ENCODE measurements at places on chromosomes 13 and 19.
A peak's percentile ranks its signal among the peaks of the same experiment; 100 is the strongest.

DNA sequence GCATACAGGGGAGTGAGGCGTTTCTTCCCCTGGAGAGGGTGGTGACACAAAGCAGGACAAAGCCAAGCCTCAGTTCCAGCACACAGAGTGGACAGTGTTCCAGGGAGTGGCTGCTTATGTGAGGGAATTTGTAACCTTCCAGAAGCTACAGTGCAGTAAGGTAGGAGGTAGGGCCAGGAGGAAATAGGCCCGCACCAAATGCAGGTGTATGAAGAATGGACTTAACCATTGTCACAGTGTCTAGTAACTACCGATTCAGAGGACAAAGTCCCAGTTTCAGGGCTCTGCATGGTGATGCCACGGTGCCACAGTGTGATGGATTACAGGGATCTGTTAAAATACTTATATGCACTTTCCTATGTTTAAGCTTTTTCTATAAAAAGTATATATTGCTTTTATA, 135.3 kb downstream of the ZIC5 start:
- DNase-seq = no peak

DNA sequence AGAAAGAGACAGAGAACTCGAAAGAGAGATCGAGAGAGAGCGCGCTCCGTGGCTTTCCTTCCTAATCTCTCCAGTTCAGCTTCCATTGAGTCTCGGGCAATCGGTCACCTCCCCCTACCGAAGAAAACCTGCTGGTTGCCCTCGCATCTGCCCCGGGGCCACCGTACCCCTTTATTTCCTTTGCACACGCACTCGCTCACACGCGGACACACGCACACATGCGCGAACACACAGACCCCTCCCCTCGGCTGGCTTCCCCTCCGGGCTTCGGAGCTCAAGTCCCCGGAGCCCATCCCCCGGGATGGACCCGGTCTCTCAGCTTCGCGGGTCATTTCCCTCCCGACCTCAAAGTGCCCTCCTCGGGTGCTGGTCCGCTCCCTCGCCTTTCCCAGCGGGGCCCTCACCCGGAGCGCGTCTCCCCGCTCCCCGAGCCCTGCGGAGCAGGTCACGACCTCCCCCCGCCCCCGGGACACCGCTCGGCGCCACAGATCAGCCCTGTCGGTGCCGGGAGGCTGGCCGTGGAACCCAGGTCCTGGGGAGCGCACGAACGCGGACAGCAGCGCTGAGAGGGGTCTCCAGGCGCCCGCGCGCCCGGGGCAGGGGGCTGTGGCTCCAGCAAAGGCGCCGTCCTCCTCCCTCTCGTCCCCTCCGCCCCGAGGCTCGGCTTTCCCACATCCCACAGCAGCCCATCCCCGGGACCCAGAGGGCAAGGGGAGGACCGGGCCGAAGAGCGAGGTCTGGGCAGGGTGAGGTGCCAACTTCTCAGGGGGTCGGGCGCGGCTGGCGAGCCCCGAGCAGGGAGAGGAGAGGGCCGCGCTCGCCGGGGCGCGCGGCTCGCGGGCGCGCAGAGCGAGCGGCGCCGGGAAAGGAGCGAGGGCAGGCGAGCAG, 1.8 kb downstream of the DACH1 start:
- no peak for DNase-seq

DNA sequence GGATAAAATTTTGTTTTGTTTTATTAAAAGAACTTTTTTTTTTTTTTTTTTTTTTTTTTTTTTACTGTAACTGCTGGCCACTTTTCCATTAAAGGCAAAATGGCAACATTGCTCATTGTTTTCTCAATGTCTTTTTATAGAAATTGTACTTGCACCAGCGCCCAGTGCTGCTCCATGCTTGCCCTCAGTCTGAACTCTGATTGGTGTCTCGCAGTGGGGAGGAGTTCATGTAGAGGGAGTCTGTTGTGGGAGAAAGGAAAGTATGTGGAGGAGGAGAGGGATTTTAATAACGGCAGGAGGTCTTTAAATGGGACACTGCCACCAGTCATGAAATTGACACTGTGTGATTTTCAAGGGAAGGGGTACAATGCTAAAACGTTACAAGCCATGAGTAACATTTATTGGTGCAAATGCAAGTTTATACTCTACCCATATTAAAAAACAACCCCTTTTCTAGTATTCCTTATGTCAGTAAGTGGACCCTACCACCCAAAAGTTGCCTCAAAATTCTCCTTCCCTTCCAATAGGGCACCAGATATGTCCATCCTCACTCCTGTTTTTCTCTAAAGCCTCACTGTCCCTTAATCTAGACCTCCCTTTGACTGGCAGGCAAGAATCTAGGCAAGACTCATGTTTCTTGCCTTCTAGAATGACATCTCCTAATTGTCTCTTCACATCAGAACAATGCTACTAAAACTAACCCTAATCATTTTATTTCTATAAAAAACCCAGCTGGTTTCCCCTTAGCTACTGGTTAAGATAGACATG, 3.2 kb downstream of the RASL11A start:
- no peak for DNase-seq

- no peak for DNase-seq
Observed at GRCh38 chr19:54253331-54254194, 3.5 kb downstream of the LILRB5 start.

DNA sequence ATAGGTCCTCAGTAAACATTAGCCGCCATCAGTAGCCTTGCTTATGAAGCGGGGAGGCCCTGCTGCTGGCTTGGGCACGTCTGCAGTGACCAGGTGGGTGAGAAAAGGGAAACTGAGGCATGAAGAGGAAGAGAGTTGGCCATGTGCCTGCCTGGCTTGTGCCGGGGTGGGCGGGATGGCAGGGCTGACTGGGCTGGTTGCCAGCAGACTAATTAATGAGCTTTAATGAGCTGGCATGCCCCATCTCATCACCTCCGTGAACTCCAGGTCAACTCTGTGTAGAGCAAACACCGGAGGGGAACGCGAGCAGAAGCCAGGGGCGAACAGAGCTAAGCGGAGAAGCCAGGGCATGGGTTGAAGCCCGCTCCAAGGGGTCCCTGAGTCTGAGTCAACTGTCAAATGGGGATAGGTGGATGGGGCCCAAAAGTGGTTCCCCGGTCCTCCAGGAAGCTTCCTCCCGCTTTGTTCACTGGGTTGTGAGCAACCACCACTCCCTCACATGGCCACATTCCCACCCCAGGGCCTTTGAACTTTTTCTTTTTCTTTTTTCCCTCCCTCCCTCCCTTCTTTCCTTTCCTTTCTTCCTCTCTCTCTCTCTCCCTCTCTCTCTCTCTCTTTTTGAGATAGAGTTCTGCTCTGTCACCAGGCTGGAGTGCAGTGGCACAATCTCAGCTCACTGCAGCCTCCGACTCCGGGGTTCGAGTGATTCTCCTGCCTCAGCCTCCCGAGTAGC, 8.7 kb downstream of the NR2F6 start:
- DNase-seq = no peak

GRCh38 chr13:48449656-48450055, 36.7 kb upstream of the LPAR6 start:
- no peak for DNase-seq

DNA sequence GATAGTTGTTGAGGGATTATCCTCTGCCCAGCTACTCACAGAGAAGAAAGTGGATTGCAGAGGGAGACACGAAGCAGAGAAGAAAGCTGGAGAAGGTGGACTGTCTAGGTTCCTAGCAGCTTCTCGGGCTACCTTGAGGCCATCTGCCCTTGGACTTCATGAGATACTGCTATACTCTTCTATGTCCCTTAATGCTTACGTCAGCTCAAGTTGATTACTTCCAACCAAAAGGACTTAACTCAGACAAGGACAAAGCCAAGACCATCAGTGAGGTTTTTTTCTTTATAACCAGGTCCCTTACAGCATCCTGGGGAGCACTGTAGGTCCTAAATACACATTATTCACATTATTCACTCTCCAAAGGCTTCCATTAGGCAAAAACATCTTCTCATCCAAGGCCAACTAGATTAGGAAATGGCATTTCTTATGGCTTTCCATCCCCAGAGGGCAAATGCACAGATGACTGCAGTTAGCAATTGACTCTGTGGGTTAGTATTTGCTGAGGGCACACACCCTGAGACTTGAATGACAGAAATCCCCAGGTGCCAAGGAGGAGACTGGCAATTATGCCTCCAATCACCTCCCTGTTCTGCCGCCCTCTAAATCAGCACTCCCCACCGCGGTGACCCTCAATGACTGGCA, 4.1 kb upstream of the UBE2L5 start:
- no peak for DNase-seq

- no peak for DNase-seq
Observed at GRCh38 chr19:42051166-42052115, 18.6 kb downstream of the GRIK5 start.

- DNase-seq = no peak
Observed at GRCh38 chr13:99895444-99896368, 75.9 kb downstream of the ZIC5 start.

DNA sequence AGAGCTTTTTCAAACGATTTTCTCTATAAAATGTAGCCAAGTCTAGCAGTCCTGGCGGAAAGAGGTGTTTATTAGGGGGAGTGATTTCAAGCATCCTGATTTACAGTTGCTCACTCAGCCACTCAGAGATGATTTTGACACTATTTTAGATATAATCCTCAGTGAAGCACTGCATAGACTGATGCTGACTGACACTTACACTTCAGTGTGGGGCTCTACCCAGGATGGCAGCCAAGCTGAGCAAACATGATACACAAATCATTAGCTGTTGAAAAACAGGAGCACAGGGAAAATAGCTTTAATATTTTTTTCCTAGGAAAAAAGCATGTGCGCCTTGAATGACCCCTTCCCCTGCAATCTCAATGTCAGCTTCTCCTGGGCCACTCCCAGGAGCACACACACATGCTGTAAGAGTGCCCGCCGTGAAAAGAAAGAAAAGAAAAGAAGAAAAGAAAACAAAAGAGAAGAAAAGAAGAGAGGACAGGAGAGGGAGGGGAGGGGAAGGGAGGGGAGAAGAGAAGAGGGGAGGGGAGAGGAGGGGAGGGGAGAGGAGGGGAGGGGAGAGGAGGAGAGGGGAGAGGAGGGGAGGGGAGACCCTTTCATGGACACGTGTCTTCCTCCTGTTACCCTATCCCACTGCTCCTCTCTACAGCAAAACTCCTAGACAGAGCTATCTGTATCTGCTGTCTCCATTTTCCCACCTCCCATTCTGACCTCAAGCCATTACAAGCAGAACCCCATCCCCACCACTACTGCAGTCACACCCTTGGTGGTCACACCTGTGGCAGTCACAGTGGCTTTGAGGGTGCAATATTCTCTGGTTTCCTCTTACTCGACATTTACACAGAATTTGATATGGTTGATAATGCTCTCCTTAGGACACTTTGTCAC, 36.4 kb downstream of the RCBTB2 start:
- DNase-seq = no peak

- DNase-seq = no peak
Observed at GRCh38 chr13:49400755-49401659, 42.9 kb downstream of the CAB39L start.

DNA sequence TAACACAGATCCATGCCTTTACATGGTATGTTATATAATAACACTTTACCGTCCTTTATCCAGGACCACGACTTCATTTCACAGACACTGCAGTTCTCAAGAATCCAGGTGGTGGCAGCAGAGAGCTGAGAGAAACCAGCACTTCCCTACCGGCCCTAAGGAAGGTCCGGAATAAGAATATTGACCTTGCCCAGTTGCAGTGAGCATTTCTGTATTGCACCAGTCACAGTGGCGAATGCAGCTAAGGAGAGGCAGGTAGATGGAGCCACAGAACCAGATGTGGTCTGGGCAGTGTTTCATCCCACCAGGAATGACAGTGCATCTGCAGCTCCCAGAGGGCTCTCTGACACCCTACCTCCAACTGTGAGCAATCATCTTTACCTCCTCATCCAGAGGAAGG, 44.6 kb downstream of the ZNF787 start:
- DNase-seq = peak; percentile 36

DNA sequence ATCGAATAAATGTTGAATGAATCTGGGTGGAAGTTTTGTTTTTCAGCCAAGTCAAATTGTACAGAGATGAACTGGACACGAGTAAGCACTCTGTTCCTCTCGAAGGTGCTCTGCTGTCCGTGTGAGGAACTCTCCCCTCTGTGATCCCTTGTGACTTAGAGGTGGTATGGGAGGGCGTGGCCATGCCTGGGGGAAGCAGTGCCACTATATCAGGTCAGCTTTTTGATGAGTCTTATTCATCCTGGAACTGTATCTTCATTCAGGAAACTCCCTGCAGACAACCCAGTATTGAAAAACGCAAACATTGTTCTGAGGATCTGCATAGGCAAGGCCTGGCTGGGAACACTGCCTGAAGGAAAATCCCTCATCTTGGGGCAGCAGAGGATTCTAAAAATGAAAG, 45.7 kb upstream of the FLT1 start:
- DNase-seq = no peak

- DNase-seq = no peak
Observed at GRCh38 chr19:12838886-12839756, 806 bp downstream of the MAST1 start.

DNA sequence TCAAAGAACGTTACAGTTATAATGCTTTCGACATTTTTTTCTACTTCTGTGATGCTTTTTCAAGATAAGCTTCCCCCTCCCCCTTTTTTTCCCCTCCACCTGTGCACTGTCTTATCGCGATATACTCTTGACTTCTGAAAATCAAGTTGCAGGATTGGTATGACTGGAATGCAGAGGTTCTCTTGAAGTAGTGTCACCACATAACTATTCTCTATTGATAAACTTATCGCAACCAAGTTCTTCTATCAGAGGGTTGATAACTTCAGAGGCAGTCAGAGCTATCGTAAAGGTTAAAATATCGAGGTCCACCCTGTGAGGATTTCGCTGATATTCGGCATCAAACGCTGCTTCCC, 820 bp downstream of the EID2 start:
- no peak for DNase-seq

GRCh38 chr19:16386619-16387240, 62.1 kb downstream of the KLF2 start:
- DNase-seq = peak; percentile 66

DNA sequence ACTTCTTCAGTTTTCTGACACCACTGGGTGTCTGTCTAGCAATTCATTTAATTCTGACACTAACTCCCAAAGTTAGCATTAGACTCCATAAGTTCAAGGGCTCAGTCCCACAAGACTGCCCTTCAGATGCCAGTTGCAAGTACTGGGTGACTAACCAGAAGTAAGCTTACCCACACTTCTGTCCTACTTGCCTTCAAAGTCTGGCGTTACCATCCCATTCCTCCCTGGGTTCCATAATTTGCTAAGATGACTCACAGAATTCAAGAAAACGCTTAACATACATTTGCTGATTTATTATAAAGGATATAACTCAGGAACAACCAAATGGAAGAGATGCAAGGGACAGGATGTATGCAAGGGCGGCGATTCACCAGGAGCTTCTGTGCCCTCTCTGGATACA, 45.5 kb upstream of the NPAS1 start:
- DNase-seq = no peak

DNA sequence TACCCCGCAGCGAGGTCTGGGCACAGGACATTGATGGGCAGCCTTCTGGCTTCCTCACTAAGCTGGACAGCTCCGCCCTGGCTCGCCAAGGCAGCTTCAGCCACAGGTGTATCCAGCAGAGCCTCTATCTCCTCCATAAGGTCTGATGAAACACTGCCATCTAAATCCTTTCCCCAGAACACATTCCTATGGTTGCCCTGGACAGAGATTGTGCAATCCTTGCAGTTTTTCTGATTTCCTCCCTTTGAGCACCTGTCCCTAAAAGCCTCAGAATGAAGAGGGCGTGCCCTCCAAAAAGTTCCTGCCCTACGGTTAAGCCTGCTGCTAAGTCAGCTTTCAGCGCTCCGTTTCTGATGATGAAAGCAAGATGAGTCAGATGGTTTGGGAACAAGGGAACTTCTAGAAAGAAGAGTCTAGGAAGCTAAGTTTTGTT, 21.0 kb downstream of the CLEC4M start:
- no peak for DNase-seq
